ENCODE measurements at places on chromosomes 13 and 19.

DNA sequence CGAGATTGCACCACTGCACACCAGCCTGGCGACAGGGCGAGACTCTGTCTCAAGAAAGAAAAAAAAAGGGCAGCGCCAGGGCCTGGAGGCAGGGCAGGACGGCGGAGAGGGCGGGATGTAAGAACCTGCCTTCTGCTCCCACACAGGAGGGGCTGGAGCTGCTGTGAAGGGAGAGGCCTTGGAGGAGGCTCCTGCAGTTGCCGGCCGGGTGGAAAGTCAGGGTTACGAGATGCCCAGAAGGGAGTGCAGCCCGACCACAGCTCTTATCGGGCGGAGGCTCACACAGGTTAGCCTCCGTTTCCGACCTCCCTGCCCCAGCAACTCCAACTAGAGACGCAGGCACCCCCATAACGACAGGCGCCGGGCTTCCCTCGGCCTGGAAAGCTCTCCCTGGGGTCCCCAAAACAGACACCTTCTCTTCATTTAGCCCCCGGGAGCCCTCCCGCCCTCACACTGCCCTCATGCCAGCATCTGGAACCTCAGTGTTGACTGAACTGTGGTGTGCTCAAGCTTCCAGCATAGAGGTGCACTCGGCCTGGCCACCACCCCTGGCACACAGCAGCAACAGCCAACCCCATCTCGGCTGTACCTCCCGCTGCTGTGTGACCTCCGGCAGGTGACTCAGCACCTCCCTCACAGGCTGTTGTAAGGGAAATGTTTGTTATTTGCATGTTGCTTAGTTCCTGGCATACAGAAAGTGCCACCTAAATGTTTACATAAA lies 1.4 kb downstream of the PLPP2 start:
- ATAC-seq, result no peak

DNA sequence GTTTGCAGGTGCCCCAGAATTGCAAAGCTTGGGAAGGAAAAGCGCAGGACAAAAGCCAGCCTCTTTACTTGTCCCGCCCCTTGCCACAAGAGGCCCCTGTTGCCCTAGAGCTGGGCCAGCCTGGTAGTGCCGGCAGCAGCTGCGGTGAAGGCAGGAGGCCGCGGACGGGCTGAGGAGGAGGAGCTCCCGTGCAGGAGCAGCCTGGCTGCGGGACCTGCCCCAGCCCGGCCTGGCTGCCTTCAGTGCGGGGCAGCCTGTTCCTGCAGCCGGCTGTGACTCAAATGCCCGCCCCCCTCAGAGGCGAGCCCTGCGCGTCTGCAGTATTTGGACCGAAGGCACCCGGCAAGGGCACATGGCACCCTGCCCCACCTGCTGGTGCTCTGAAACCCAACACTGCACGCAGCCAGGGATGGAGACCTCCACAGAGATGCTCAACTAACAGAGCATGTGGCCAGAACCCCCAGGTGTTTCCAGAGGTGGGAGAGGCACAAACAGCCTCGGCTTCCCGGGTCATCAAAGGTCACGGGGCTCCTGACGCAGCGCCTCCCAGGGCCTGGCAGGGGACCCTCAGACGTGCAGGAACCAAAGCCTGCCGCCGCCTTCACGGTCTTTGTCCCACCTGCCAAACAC lies 29.7 kb downstream of the NAXD start:
- peak; percentile 90 for ATAC-seq

DNA sequence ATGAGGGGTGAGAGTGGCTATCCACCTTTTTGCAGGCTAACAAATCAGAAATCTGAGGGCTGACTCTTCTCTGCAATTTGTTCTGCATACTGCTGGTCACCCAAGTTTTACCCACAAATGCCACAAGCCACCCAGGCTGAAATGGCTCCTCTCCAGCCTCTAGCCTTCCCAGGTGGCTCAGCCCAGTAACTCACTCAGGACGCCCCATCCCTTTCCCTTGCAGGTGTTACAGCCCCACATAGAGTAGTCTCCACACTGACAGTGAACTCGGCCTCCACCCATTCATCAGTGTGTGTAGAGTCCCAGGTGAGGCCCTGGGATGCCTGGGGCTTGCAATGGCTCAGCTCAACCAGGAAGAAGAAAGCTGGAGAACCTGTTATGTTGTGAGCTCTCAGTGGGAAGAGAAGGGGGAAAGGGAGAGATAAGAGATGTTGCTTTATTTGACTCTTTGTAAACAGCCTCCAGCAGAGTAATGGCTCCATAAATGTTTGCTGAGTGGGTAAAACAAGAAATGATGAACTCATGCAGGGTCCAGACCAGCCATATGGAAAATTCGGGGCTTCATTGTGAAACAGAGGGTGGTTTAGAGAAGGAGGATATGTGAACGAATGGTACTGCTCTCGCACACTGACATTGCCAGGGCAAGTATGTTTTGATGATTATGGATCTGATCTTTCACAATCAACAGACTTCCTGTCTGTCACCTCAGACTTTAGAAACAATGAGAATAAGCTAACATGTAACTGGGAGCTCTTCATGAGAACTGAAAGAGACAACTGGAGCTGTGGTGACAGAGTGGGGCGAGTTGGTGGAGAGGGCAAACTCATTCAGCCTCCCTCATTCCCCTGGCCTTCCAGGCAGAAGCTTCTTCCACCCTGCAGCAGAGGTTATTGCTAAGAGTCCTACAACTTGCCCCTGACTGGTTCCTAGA lies 74.2 kb upstream of the RFC3 start:
- no peak for ATAC-seq

- ATAC-seq, result no peak
These were observed 15.9 kb downstream of the ZNF83 start for GRCh38 chr19:52622261-52622660.

- no peak for ATAC-seq
These were observed 91.7 kb upstream of the ANKRD10 start for GRCh38 chr13:111006506-111007031.

- peak; percentile 71 for ATAC-seq
These were observed at the start of gene NKG7 for GRCh38 chr19:51372649-51373504. Gene NKG7, minus strand, starts transcription at chr19:51372654. Its CDS starts 119 bp downstream, at chr19:51372535.

DNA sequence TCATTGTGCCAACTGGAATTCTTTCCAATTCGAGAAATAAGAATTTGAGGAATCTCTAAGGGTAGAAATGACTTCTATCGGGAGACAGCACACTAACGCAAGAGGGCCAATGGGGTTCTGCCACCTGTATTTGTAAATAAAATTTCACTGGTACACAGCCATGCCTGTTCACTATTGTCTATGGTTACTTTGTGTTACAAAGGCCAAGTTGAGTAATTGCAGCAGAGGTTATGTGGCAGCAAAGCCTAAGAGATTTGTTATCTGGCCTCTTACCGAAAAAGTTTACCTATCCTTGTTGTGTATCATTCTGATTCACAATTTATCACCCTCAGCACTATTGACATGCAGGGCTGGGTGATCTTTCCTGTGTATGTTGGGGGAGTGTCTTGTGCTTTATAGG lies 278.0 kb downstream of the KLF5 start:
- ATAC-seq, result no peak

GRCh38 chr13:32310134-32310706 lies 4.9 kb downstream of the ZAR1L start:
- ATAC-seq, result peak; percentile 72

DNA sequence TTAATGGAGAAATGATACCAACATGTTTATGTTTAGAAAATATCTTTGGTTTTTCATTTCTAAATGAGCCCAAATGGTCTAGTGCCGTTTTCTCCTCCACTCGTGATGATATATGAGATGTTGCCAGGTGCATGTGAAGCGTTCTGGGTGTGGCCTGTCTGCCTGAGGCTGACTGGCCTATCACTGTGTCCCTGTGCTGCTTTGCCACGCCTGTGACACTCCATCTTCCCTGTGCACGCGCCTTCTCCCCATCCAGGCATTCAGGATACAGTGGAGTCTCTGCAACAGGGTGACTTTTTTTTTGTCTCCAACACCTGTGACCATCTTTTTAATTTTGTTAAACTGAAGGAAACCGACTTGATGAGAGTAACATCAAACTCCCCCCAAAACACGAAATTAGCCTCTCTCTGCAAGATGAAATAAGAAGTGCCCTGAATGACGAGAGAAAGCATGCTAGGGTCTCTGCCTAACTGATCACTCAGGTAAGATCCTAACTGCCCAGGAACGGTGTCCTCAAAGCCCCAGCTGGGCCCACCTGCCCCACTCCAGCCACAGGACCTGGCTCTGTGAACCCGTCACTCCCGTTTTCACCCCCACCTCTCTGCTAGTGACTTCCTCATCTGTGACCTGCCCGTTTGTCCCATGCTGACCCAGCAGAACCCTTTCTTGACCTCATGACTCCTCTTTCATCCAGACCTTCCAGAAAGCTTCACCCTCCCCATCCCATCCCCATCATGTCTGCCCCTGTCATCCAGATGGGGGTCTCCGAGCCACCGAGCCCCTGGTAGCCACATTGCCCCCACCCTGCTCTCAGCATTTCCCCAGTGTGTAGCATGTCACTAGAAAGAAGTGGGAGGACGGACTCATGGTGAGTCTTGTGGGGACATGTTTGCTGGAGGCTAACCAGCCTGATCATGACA lies 33.2 kb upstream of the TFDP1 start:
- no peak for ATAC-seq

GRCh38 chr19:21335721-21336120 lies 6.5 kb upstream of the ZNF708 start:
- no peak for ATAC-seq

GRCh38 chr19:15811476-15811875 lies 4.0 kb downstream of the OR10H1 start:
- ATAC-seq, result no peak

DNA sequence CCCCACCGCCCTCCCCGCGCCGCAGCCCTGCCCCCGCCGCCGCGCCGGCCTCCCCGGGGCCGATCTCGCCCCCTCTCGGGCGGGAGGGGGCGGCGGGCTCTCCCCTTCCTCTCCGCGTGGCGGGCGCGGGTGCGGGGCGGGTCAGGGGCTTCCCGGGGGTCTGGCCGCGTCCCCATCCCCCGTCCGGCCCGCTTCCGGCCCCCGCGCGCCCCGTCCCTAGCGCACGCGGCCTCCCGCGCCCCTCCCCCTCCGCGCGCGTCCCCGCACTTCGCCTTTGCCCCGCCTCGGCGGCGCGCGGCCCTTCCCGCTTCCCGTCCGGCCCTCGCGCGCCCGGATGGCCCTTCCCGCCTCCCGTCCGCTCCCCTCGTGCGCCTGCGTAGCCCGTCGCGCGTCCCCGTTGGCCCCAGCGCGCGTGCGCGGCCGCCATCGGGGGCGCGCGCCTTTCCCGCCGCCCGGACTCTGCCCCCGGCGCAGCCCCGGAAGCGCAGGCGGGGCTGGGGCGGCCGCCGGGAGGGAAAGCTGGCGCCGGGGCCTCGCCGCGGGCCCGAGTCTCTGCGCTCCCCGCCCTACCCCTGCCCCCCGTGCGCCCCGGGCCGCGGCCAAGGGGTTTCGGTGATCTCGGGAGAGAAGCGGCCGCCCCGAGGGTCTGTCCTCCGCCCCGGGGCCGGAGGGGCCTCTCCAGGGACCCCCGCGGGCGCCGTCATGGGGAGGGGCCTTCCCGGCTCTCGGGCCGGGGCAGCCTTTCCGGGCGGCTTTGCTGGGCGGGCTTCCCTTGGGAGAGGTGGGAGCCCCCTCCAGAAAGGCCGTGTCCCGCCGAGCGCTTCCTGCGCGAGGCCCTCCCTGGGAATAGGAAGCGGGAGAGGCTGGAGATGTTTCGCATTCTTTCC lies 519 bp downstream of the PTBP1 start:
- ATAC-seq, result peak; percentile 58

GRCh38 chr19:29302002-29302928 lies 89.3 kb upstream of the UQCRFS1 start:
- no peak for ATAC-seq

- ATAC-seq, result no peak
These were observed 211.9 kb downstream of the NALCN start for GRCh38 chr13:101204270-101205020.
